ENCODE measurements at places on chromosomes 11 and 22.

- no peak for DNase-seq
These were observed 13.2 kb upstream of the CSF2RB start for GRCh38 chr22:36900225-36900624.

DNA sequence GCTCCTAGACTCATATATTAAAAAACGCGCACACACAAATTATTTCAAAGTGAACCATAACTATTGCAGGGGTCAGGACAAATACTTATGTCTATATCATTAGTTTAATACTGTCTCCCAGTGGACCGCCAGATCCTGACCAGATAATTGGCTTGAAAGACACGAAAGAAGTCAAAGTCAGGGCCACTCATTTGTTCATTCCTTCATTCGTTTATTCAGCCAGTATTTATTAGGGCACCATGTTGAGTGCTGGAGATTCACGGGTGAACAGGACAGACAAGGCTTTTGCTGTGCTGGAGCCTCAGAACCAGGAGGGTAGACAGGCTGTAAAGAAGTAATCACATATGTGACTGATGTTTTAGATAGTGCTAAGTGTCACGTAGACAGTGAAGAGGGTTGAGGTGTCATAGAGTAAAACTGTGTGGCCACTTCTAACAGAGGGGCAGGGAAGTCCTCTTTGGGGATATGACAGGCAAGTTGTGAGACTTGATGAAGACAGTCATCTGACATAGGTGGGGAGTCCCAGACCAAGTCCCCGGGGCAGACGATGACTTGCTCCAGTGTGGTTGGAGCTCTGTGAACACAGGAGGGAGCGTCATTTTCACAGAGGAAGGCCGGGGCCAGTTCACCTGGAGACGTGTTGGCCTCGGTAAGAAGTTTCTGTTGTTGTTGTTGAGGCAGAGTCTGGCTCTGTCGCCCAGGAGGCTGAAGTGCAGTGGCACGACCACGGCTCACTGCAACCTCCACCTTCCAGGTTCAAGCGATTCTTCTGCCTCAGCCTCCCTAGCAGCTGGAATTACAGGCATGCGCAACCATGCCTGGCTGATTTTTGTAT lies 25.9 kb downstream of the RBX1 start:
- DNase-seq, result no peak

DNA sequence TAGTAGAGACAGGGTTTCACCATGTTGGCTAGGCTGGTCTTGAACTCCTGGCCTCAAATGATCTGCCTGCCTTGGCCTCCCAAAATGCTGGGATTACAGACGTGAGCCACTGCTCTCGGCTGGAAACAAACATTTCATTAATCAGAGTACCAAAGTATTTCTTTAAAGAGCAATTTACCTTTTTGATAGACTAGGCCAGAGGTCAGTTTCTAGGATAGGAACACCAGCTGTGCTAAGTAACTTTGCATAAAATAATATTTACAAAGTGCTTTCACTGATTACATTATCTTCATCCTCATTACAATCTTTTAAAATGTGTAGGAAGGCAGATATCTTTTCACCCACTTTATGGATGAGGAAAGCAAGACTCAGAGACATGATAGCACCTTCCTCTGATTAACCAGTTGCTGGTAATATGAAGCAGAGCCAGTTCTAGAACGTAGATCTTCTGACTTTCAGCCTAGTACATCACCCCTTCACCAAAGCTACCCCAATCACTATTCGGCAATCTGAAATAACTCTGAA lies 355.2 kb downstream of the SOX6 start:
- DNase-seq, result no peak

DNA sequence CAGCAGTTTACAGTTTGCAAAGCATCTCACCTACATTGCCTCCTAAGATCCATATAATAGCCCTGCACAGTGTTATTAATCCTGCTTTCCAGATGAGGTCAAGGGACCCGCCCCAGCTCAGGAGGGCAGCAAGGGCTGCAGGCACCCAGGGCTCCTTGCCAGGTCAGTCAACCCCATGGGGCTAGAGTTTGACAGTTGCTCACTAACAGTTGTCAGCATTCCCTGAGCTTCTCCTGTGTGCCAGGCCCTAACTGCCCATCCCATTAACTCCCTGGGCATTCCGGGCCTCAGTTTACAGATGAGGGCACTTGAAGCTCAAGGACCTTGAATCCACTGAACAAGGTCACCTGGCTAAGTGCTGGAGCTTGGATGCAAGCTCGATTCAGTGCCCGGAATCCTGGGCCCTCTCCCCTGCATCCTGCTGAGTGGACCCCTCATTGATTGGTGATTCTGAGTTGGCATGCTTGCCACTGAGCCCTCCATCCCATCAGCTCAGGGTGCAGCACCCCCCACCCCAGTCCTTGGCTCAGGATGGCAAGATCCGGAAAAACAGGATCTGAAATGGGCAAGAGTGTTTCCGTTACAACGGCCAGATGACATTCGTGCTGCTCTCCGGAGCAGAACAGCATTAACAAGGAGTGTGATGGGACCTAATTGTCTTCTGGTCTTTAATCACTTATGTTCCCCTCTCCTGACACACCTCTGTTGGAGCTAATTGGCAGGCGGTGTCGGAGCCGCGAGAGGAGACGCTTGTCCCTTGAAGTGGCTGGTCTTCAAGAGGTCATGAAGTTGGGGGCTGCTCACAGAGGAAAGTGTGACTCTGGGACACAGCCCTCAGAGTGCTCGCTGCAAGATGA lies 87.4 kb upstream of the SHISAL1 start:
- no peak for DNase-seq

GRCh38 chr11:36008584-36008983 lies 64.7 kb downstream of the LDLRAD3 start:
- DNase-seq, result no peak

GRCh38 chr11:112762707-112763090 lies 198.5 kb upstream of the NCAM1 start:
- DNase-seq, result no peak

DNA sequence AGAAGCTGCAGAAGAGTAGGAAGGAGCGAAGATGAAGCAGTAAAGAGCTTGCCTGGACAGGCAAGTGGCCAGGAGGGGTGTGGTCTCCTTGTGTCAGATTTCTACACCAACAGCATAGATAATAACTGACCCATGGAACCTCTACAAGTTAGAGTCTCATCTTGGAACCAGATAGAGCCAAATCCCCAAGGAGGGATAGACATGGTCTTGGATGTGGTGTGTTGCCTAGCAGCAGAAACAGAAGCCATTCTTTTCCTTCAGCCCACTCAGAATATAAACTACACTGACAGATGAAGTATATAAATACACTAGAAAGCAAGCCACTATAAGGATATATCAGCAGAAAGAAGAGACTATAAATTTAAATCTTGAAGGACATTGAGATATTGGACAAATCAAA lies 4.3 kb upstream of the CARD16 start:
- no peak for DNase-seq

GRCh38 chr11:119566319-119566718 lies 143.3 kb upstream of the THY1 start:
- no peak for DNase-seq

GRCh38 chr22:45469281-45470073 lies 33.2 kb upstream of the FBLN1 start:
- DNase-seq, result no peak

DNA sequence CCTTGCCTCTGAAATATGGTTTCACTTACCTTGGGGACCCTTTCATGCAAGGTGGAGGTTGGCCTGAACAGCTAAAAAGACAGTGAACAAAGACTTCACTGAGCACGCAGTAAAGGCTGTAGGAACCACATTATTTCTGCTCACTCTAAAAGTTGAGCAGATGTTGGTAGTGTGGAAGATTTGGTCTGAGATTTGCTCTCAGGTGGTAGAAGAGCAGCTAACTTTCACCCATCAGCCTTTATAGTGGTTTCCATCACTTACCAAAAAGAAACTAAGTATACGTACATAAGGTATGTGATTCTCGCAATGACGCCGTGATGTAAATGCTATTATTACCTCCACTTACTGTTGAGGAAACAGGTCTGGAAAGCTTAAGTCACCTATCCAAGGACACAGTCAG lies 47.3 kb downstream of the PRR5L start:
- no peak for DNase-seq

- DNase-seq, result no peak
These were observed 65.1 kb downstream of the GRK3 start for GRCh38 chr22:25629613-25630012.

DNA sequence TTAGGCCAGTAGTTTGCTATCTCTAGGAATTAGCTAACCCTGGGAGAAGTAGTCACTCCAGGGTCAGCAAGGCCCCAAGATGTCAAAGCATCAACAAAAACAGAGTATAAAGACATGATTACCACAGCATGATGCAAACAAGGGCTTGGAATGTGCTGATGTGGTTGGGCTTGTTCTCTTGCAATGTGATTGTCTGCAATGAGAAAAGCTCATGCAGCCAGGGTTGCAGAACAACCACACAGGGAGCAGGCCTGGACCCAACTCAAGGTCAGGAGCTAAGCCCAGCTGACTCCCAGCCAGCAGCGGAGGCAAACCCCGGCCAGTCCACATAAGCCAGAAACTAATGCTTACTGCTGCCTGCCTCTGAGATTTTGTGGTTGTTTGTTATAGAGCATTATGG lies 132.4 kb upstream of the ZC3H12C start:
- no peak for DNase-seq

DNA sequence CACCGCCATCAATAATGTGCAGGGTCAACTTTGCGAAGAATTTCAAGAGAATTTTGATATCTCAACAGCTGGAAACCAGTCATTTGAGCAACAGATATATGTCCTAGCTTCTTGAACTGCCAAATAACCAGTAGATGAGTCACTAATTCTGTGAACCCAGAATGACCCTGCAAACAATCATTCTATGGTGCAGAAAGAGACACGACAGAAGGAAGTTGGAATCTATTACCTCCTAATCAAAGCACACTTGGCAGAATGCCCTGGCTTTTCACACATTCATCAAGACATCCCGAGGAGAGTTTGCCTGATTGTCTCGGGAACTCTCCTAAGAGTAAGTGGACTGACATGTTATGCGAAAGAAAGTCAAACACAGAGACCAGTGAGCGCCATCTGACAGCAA lies 621.1 kb downstream of the OPCML start:
- DNase-seq, result no peak

- DNase-seq, result no peak
These were observed 1.2 kb downstream of the TUBA8 start for GRCh38 chr22:18111759-18112330.

- no peak for DNase-seq
These were observed 274.8 kb downstream of the NTM start for GRCh38 chr11:131645237-131645636.

GRCh38 chr11:44404736-44405395 lies 94.9 kb upstream of the ALX4 start:
- no peak for DNase-seq

- no peak for DNase-seq
These were observed 34.9 kb downstream of the SCUBE1 start for GRCh38 chr22:43308060-43308830.

DNA sequence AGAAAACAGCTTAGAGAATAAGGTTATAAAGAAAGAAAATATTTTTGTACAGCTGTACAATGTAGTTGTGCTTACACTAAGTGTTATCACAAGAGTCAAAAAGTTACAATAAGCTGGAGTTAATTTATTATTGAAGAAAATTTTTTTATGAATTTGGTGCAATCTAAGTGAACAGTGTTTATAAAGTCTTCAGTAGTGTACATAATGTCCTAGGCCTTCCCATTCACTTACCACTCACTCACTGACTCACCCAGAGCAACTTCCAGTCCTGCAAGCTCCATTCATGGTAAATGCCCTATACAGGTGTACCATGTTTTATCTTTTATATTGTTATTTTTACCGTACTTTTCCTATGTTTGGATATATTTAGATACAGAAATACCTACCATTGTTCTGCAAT lies 34.7 kb downstream of the GDPD4 start:
- no peak for DNase-seq

DNA sequence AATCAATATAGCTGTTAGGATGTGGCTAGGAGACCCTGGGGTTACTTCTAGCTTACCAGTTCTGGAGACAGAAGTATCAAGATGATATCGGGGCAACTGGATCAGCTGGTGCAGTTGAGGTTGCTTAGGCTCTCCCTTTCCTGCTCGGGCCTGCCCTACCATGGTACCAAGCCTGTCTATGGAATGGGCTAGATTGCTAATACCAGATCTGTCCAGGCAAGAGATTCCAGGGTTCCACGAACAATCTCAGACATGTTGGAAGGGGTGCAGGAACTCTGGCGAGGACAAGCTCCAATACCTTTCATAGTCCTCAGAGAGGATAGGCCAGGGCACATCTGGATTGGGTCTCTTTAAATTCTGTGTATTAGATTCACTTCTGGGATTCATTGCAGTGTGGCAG lies 53.8 kb downstream of the ADM start:
- DNase-seq, result no peak

DNA sequence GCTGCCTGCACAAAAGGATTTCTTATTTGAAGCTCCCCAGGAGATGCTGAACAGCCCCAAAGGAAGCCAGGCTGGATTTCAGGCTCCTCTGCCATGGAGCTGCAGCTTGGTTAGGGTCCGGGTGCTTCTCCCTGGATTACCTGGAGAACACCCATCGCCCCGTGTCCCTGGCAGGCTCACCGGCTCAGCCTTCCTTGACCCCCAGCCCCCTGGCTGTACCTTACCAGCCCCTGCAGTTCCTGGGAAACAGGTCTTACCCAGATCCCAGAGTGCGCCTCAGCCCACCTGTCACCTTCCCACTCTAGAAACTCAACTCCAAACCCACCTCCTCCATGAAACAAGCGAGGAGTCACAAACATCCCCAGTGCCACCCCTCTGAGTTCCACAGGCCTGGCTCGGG lies 45.3 kb upstream of the CD5 start:
- no peak for DNase-seq

GRCh38 chr11:65653229-65654225 lies 9.2 kb downstream of the RELA start:
- DNase-seq, result no peak

GRCh38 chr11:119780222-119780953 lies 51.4 kb upstream of the NECTIN1 start:
- DNase-seq, result no peak

- no peak for DNase-seq
These were observed 124.6 kb downstream of the PHF21B start for GRCh38 chr22:44884968-44885805.

GRCh38 chr11:34478845-34479663 lies 34.5 kb downstream of the ELF5 start:
- DNase-seq, result no peak

- DNase-seq, result no peak
These were observed 284.7 kb downstream of the ST3GAL4 start for GRCh38 chr11:126640186-126640585.

GRCh38 chr11:118621071-118621783 lies 13.8 kb downstream of the PHLDB1 start:
- no peak for DNase-seq

DNA sequence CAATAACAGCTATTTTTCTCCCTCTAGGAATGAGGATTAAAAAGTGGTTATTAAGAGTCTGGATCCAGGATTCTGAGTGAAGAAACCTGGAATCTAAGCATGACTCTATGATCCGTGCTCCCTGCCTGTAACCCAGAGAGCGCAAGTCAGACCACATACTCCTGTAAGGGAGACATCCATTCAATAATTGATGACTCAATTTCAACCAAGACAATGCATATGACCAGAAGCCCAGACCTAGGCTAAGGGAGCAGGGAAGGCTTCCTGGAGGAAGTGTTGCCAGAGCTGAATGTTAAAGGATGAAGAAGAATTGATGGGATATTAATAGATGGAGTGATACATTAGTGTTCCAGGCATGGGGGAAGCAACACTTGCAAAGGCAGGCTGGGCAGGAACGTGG lies 13.8 kb upstream of the PAMR1 start:
- DNase-seq, result no peak
